NCI-H1694 (cell line): ENCODE measurements at places on chromosomes 7 and 10.

DNA sequence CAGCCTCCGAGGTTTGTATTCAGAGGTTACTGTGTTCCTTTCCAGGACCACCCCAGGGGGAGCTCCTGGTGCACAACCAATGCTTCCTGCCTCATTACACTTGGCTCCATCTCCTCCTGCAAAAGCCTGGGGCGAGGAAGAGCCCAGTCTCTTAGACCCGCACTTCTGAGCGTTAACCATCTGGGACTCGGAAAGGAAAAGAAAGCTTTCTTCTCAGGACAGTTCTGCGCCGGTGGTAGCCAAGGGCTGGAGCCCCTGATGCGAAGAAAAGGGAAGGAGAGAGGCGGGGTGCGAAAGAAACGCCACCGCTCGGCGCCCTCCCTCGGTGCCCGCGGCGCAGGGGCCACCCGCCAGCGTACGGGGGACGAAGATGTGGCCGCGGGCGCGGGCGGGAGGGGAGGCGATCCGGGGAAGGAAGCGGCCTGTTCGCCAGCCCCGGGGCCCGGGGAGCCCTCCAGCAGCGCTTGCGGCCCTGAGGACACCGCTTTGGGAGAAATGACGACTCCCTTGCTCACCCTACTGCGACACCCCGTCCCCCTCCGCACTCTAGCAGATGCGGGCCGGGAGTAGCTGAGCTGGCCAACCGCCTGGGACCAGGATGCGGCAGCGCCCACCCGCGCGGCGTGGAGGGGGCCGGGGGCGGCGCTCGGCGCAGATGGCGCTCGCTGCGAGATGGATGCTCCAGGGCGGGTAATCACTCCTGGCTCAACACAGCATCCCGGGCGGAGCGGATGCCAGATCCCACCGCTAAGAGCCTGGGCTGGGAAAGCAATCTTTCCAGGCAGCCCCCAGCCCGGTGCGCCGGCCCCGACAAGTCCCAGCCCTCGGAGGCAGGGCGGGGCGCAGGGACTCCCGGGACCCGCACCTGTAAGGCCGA lies 1.3 kb downstream of the NRCAM start:
- DNase-seq, result peak; percentile 84

GRCh38 chr10:13820119-13820963 lies 233.6 kb downstream of the PRPF18 start:
- peak; percentile 20 for DNase-seq

GRCh38 chr10:46524472-46525176 lies 31.8 kb downstream of the GPRIN2 start:
- DNase-seq, result no peak

DNA sequence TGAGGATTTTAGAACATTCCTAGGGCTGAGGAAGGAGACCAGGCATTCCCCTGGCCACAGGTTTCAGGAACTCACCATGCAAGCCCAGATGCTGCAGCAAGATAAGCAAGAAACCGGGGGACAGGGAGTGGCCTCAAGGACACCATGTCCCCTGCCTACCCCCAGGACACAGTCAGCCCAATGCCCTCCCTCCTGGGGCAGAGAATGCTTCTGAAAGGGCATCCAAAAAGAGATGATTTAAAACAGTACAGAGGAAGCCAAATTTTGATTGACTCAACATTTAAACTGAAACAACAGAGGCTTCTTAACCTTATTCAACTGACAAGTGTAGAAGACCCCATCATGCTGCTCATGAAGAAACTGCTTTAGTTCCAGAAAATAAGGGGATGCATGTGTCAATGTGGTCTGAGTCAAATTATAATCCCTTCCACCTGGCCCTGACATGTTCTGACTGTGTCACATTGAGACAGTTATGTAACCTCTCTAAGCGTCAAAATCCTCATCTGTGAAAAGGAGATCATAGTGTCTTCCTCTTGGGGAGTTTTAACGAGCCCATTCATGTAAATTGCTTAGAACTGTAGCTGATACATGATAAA lies 60.0 kb downstream of the ICA1 start:
- no peak for DNase-seq

DNA sequence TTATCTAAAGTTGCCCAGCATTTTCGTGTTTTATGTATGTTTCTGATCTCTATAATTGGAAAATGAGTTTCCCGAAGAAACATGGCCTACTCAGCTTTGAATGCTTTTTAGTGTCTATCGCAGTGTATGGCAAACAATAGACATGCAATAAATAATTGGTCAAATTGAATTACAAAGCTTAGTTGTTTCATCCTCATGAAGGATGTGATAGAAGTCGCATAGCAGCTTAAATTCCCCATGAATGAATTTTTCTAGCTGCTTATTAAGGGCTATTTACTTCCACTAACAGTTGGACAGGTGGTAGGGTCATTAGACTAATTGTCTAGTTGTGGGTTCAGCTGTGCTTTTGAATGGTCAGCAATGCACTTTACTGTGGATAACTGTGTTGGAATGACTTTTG lies 467.3 kb upstream of the MBL2 start:
- no peak for DNase-seq
